Calu3 (cell line): ENCODE measurements at places on chromosomes 2 and 18. TPM values are rescaled to one million over a fixed set of nuclear protein-coding genes. Genes with fewer than 3 reads are reported as not detected.

Gene KATNAL2
- total RNA-seq: 5.7 and 7.6 TPM in 2 replicates

Gene KIF5C
- total RNA-seq: 0.87 and 2.9 TPM in 2 replicates

Gene CABLES1
- 16.2 and 16.9 TPM in 2 replicates for total RNA-seq

Gene ITPRIPL1
- 1.2 and 1.7 TPM in 2 replicates for total RNA-seq

Gene CNNM4
- total RNA-seq: 17.6 and 22.3 TPM in 2 replicates

Gene MEIS1
- 8.1 and 11.5 TPM in 2 replicates for total RNA-seq

Gene ID2
- total RNA-seq: 77.8 and 92.5 TPM in 2 replicates

Gene SKA1
- total RNA-seq: 20.3 and 22.5 TPM in 2 replicates

Gene FAM228A
- not detected in 2 replicates for total RNA-seq

Gene GALNT14
- 50.3 and 61.9 TPM in 2 replicates for total RNA-seq

Gene EMILIN1
- 0.12 and 0.19 TPM in 2 replicates for total RNA-seq

Gene PIEZO2
- total RNA-seq: 0.24 and 0.91 TPM in 2 replicates

Gene UXS1
- total RNA-seq: 71.1 and 87.7 TPM in 2 replicates

Gene RETSAT
- 40.6 and 47.2 TPM in 2 replicates for total RNA-seq

Gene CYTIP
- total RNA-seq: not detected in 2 replicates

Gene PLCL1
- total RNA-seq: 0.07 TPM in 1 of 2 replicates, not detected in the other

Gene FOXI3
- not detected in 2 replicates for total RNA-seq

Gene PIGN
- 52.5 and 57.3 TPM in 2 replicates for total RNA-seq

Gene CPLX4
- not detected in 2 replicates for total RNA-seq

Gene GPC1
- 41.8 and 51.5 TPM in 2 replicates for total RNA-seq

Gene TMEM169
- total RNA-seq: 8.0 and 9.0 TPM in 2 replicates

Gene FIGLA
- total RNA-seq: not detected in 2 replicates

Gene IL1R2
- total RNA-seq: 0.34 TPM in 1 of 2 replicates, not detected in the other

Gene CMPK2
- total RNA-seq: 26.6 and 76.6 TPM in 2 replicates

Gene RGPD8
- total RNA-seq: 2.3 and 2.4 TPM in 2 replicates

Gene AUP1
- 145 and 153 TPM in 2 replicates for total RNA-seq

Gene ACTG2
- total RNA-seq: not detected in 2 replicates

Gene KCNS3
- 3.5 and 5.0 TPM in 2 replicates for total RNA-seq

Gene UCN
- 4.6 and 6.6 TPM in 2 replicates for total RNA-seq

Gene SERPINB12
- not detected in 2 replicates for total RNA-seq

Gene BCL2
- 2.9 and 4.0 TPM in 2 replicates for total RNA-seq

Gene C2orf74
- total RNA-seq: 17.1 and 17.4 TPM in 2 replicates

Gene LIPG
- total RNA-seq: 36.6 and 44.0 TPM in 2 replicates

Gene UGT1A3
- total RNA-seq: 5.9 and 6.0 TPM in 2 replicates

Gene PMAIP1
- 56.1 and 75.4 TPM in 2 replicates for total RNA-seq

Gene KCTD1
- 54.1 and 63.2 TPM in 2 replicates for total RNA-seq

Gene NTSR2
- not detected in 2 replicates for total RNA-seq

Gene UGT1A7
- total RNA-seq: 7.2 and 7.8 TPM in 2 replicates

Gene IFIH1
- 63.7 and 126 TPM in 2 replicates for total RNA-seq

Gene IL36RN
- total RNA-seq: 0.12 and 0.22 TPM in 2 replicates

Gene BOLL
- not detected in 2 replicates for total RNA-seq

Gene SLC23A3
- 4.4 and 6.0 TPM in 2 replicates for total RNA-seq

Gene CDH2
- total RNA-seq: 1.5 and 2.3 TPM in 2 replicates
